ENCODE measurements at places on chromosomes 2 and 18.

DNA sequence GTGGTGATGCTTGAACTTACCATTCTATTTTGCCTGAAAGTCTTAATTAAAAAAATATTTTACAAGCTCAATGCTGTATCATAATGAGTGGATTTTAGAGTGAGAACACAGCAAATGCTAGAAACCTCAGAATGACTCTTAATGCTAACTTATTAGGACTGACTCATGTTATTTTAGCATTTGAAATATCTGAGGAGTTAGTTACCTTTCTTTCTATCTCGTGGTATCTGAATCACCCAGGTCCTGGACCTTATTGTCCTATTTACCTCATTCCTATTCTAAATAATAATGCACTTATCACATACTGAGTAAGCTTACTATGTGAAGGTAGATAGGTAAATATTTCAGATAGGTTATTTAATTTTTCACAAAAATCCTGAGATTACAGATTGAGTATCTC lies 70.7 kb downstream of the SOS1 start:
- DNase-seq, result no peak

GRCh38 chr2:43223521-43224001 lies 2.8 kb downstream of the ZFP36L2 start:
- no peak for DNase-seq

DNA sequence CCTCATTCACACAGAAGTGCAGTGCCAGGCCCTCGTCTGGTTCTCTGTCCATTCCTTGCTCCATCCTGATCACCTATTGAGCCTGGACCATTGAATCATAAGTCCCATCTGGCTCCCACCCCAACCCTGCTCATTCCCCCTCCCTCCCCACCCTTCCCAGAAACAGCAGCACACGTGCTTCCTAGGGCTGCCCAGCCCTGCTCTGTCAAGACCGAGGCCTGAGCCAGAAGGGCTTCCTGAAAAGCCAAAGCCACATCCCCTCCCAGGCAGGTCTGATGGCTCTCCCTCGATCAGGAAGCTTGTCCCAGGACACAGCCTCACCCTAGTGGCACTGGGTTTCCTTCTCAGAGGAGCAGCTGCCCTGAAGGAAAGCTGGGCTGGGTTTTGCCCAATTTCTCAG lies 79.8 kb upstream of the FZD7 start:
- DNase-seq, result no peak

GRCh38 chr2:163723348-163723747 lies 12.5 kb downstream of the FIGN start:
- no peak for DNase-seq

DNA sequence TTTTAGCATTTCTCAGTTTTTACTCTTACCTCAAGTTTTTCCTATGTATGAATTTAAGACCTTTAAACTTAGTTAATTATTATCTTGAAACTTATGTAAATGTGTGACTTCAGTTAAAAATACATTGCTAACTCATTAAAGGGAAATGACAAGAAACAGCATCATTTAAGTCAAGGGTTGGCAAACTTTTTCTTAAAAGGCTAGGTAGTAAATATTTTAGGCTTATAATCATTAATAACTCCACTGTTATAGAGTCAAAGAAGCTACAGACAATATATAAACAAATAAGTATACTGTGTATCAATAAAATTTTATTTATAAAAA lies 259.7 kb upstream of the RBMS1 start:
- DNase-seq, result no peak

Data from stimulated activated CD4-positive, alpha-beta T cell treated with anti-CD3 and anti-CD28 coated beads, Interleukin-15, amount 100 ng/mL, for 48 hours (primary cell).